Esophagus squamous epithelium (tissue), 5 donors: ENCODE measurements at places on chromosomes 12 and 14.

GRCh38 chr12:120933786-120934185 lies 29.6 kb upstream of the SPPL3 start:
- no peaks in the 10 kb centered on the region for H3K27me3 ChIP-seq
- H3K4me1 ChIP-seq: peaks cover 22% of the 10 kb centered on the region
- H3K4me3 ChIP-seq: no peak overlapping the region
- DNase-seq: no peak
- no peaks in the 10 kb centered on the region for H3K36me3 ChIP-seq

DNA sequence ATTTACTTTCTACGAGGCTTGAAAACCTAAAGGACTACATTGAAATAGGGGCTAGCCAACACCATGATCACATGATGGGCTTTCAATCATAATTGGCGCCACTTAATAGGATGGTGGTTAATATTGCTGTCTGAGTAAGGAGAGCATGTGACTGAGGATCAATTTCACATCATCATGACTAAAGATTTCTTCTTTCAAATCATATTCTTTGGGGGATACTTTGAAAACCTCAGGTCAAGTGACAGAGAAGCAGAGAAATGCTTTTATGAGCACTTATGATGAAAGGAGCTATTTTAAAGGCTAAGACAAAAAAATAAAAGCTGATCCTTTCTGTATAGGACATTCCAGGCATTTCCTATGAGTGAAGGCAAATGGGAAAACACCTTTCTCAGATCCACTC lies 42.9 kb upstream of the KRAS start:
- H3K4me3 ChIP-seq: no peak overlapping the region
- H3K27me3 ChIP-seq: no peaks in the 10 kb centered on the region
- no peak overlapping the region for H3K27ac ChIP-seq
- H3K4me1 ChIP-seq: no peaks in the 10 kb centered on the region
- no peaks in the 10 kb centered on the region for H3K36me3 ChIP-seq
- no peak for DNase-seq

DNA sequence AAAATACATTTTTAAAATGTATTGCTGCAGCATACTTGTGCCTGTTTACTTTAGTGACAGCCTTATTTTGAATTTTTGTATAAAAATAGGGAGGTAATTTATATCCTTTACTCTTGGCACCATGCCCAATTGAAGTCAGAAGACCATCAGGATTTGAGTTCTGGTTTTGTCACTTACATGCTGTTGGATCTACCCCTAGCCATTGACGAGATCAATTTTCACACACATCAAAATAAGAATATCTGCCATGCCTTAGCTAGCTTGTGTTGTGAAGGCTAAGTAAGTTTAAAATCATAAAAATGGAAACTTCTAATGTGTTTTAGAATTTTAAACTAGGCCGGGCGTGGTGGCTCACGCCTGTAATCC lies 381.8 kb downstream of the KCNH5 start:
- no peak for DNase-seq

DNA sequence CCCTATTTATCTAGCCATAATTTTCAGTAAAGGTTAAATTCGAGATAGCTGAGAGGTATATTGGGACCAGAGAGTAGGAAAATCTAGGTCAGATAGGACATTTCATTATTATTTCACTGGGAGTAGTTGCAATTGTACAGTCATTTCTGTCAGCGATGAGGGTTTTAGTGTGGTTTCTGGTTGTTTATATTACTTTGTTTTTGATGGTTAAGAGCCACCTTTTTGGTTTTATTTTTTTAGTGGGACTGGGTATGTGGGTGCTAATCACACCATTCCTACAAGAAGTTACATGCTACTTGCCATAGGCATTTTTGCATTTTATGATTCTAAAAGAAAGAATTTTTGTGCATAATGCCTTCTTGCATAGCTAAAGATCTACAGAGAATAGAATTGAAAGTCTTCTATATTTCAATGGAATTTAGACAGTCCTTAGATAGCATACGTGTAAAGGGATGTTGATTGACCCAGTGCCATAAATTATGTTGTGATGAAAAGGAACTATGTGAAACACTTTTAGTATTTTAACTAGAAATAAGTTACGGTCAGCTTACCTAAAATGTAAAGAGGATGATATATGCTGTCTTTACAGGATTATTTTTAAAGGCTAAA lies 85.2 kb downstream of the KTN1 start:
- no peaks in the 10 kb centered on the region for H3K36me3 ChIP-seq
- no peaks in the 10 kb centered on the region for H3K27me3 ChIP-seq
- no peaks in the 10 kb centered on the region for H3K4me1 ChIP-seq
- H3K4me3 ChIP-seq: no peak overlapping the region

- H3K36me3 ChIP-seq: no peaks in the 10 kb centered on the region
- H3K4me1 ChIP-seq: no peaks in the 10 kb centered on the region
- H3K27me3 ChIP-seq: no peaks in the 10 kb centered on the region
- no peak for DNase-seq
These were observed 31.6 kb upstream of the SGPP1 start for GRCh38 chr14:63759456-63759855.

GRCh38 chr12:66066137-66066928 lies 64.2 kb downstream of the LLPH start:
- no peak for DNase-seq
- no peak overlapping the region for H3K27ac ChIP-seq

- no peaks in the 10 kb centered on the region for H3K36me3 ChIP-seq
- peaks cover 6% of the 10 kb centered on the region for H3K4me1 ChIP-seq
- no peak for DNase-seq
- H3K27ac ChIP-seq: no peak overlapping the region
These were observed 162.7 kb downstream of the KITLG start for GRCh38 chr12:88417531-88417930.

DNA sequence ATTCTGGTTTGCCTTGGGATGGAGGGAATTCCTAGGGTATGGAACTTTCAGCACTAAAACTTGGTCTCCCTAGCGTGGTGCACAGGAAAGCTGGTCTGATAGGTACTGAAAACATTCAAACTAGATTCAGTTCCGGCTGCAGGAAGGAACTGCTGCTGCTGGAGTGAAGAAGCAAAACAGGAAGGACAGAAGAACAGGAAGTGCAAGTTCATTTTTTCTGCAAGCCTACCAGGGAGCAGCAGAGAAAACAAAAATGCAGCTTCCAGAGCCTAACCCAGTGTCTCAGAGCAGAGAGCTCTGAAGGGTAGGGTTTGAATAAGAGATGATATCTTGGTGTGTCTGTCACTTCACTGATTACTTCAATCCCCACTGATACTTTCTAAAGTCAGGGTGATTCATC lies 165.2 kb downstream of the VRK1 start:
- H3K4me3 ChIP-seq: no peak overlapping the region
- H3K27ac ChIP-seq: peak overlapping the region; percentile 14
- H3K27me3 ChIP-seq: no peaks in the 10 kb centered on the region

DNA sequence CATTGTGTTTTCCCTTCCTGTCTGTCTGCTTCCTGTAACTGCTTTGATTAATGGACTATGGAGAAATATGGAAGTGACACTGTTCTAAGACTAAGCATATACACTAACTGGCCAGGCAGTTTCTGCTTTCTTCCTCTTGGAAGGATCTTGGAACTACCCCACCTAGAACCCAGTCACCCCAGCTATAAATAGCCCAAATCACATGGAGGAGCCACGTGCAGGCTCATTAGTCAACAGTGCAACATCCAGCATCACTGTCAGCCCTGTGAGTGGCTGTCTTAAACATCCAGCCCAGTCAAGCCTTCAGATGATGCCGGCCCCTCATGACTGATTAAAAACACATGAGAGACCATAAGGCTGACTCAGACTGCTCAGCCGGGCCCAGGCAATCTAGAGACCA lies 39.2 kb downstream of the BCAT1 start:
- H3K4me3 ChIP-seq: no peak overlapping the region
- no peaks in the 10 kb centered on the region for H3K27me3 ChIP-seq
- H3K27ac ChIP-seq: no peak overlapping the region
- DNase-seq: peak; percentile 6
- H3K4me1 ChIP-seq: no peaks in the 10 kb centered on the region

- H3K36me3 ChIP-seq: no peaks in the 10 kb centered on the region
- no peak overlapping the region for H3K27ac ChIP-seq
- peaks cover 4% of the 10 kb centered on the region for H3K27me3 ChIP-seq
- H3K4me3 ChIP-seq: no peak overlapping the region
- H3K4me1 ChIP-seq: no peaks in the 10 kb centered on the region
These were observed 157.6 kb downstream of the DPF3 start for GRCh38 chr14:72736308-72736707.

DNA sequence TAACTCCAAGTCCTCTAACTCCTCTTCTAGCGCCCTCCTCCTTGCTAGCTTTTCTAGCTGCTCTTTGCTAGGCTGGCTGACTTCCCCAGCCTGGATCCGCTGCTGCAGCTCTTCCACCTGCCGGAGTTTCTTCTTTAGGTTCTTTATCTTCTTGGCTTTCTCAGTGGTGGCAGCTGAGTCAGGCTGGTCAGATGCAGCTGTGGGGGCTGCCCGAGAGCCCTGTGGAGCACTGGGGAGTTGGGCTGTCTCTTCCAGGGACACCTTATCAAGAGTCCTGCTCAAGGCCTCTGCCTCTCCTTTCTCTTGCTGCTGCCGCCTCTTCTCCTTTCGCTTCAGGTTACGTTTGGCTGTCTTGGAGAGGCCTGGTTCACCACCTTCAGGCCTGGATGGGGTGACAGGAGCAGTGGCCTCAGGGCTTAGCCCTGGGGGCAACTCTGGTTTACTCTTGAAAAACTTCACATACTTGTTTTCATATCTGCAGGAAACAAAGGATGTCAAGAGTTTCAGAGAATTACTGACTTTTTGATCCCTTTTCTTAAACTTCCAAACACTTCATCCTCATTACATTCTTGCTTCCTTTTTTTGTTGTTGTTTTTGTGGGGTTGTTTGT lies 25.7 kb downstream of the PYM1 start:
- peaks cover 47% of the 10 kb centered on the region for H3K36me3 ChIP-seq
- H3K4me3 ChIP-seq: no peak overlapping the region
- no peaks in the 10 kb centered on the region for H3K27me3 ChIP-seq
- H3K4me1 ChIP-seq: peaks cover 8% of the 10 kb centered on the region
